ENCODE measurements at places on chromosomes 7 and 10.

- H3K27ac ChIP-seq, result no peak overlapping the region
- H3K4me3 ChIP-seq, result no peak overlapping the region
Observed at GRCh38 chr7:17069146-17069545, 187.4 kb upstream of the AGR3 start.

DNA sequence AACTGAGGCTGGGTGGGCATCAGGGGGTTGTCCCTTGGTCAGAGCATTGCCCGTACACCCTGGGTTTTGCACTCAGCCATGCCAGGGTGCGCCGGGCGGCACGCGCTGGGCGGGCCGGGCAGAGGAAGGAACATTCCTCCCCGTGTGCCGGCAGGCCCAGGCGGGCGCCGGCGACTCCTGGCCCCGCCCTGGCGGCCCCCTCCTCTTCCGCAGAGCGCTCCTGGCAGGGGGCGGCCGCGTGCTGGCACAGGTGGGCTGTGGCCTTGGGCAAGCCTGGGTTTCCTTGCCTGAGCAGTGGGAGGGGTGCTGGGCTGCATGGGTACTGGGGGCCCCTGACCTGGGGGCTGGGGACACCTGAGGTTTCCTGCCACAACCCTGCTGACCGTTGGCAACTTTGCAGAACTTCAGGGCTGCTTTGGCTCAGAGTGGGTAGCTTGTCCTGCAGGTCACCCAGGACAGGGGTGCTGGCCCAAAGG lies 3.9 kb downstream of the LFNG start:
- peaks cover 18% of the 10 kb centered on the region for H3K4me1 ChIP-seq
- no peaks in the 10 kb centered on the region for H3K36me3 ChIP-seq
- H3K27ac ChIP-seq, result no peak overlapping the region
- H3K27me3 ChIP-seq, result no peaks in the 10 kb centered on the region
- H3K4me3 ChIP-seq, result no peak overlapping the region

DNA sequence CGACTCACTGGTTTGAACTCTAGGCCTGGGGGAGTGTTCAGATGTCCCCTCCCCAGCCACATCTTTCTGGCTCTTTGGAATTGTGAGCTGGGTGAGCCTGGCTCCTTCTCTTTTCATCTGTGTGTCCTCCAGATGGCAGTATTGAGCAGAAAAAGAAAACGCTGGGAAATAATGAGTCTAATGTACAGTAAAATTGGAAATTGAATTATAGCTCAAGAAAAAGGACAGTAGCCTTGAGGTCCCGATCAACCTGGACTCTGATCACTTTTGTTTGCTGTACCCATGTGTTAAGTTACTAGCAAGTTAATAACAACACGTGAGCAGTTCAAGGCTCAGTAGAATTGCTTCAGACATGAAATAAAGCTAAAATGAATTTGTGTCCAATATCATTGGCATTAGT lies 77.9 kb downstream of the SNX10 start:
- no peak overlapping the region for H3K27ac ChIP-seq
- H3K4me1 ChIP-seq, result peaks cover 68% of the 10 kb centered on the region
- H3K4me3 ChIP-seq, result no peak overlapping the region
- no peaks in the 10 kb centered on the region for H3K36me3 ChIP-seq
- DNase-seq, result no peak

DNA sequence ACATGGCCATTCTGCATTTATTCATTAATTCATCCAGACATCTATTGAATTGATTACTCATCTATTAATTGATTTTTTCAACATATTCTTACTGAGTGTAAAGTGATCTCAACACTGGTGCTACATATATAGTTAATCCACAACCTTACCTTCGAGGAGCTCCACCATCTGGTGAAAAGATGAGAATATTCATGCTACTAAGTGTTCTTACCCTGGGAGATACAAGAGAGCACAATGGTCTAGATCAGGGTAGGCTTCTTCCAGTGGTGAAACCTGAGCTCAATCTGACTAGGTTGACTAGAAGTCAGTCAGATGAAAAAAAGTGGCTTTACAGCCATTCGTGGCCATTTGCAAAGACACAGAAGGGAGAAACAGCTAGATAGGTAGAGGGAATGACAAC lies 507.4 kb downstream of the ANKRD7 start:
- no peaks in the 10 kb centered on the region for H3K36me3 ChIP-seq
- H3K4me3 ChIP-seq, result no peak overlapping the region
- H3K27me3 ChIP-seq, result no peaks in the 10 kb centered on the region
- no peaks in the 10 kb centered on the region for H3K4me1 ChIP-seq

GRCh38 chr7:72077786-72078185 lies 334.4 kb downstream of the CALN1 start:
- no peak overlapping the region for H3K27ac ChIP-seq
- H3K27me3 ChIP-seq, result no peaks in the 10 kb centered on the region
- H3K36me3 ChIP-seq, result no peaks in the 10 kb centered on the region
- no peaks in the 10 kb centered on the region for H3K4me1 ChIP-seq

DNA sequence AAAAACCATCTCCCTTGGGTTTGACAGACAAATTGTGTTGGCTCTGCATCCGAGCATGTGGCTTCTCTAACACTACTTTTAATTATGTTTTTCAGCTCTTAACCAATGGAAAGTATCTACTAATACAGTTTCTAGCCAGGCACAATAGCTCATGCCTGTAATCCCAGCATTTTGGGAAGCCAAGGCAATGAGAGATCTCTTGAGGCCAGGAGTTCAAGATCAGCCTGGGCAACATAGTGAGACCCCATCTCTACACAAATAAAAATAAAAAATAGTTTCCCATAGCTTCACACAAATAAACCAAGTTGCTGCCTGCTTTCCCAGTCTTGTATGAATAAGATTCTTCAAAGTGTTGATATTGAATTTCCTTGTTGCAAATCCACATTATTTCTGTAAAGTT lies 13.8 kb upstream of the ARHGAP12 start:
- H3K36me3 ChIP-seq, result no peaks in the 10 kb centered on the region
- no peaks in the 10 kb centered on the region for H3K27me3 ChIP-seq
- peaks cover 13% of the 10 kb centered on the region for H3K4me1 ChIP-seq
- H3K4me3 ChIP-seq, result no peak overlapping the region
- DNase-seq, result no peak

- no peaks in the 10 kb centered on the region for H3K27me3 ChIP-seq
- no peaks in the 10 kb centered on the region for H3K36me3 ChIP-seq
- no peak overlapping the region for H3K27ac ChIP-seq
- no peaks in the 10 kb centered on the region for H3K4me1 ChIP-seq
Observed at GRCh38 chr7:42414941-42415505, 178.0 kb upstream of the GLI3 start.

DNA sequence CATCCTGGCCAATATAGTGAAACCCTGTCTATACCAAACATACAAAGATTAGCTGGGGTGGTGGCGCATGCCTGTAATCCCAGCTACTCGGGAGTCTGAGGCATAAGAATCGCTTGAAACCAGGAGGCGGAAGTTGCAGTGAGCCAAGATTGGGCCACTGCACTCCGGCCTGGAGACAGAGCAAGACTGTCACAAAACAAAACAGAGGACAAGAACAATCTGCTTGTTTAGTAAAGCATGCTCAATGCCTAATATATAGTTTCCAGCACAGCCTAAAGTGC lies 1.8 kb upstream of the SEC24C start:
- no peak overlapping the region for H3K4me3 ChIP-seq
- peaks cover 22% of the 10 kb centered on the region for H3K4me1 ChIP-seq
- H3K36me3 ChIP-seq, result peaks cover 10% of the 10 kb centered on the region
- H3K27me3 ChIP-seq, result no peaks in the 10 kb centered on the region

DNA sequence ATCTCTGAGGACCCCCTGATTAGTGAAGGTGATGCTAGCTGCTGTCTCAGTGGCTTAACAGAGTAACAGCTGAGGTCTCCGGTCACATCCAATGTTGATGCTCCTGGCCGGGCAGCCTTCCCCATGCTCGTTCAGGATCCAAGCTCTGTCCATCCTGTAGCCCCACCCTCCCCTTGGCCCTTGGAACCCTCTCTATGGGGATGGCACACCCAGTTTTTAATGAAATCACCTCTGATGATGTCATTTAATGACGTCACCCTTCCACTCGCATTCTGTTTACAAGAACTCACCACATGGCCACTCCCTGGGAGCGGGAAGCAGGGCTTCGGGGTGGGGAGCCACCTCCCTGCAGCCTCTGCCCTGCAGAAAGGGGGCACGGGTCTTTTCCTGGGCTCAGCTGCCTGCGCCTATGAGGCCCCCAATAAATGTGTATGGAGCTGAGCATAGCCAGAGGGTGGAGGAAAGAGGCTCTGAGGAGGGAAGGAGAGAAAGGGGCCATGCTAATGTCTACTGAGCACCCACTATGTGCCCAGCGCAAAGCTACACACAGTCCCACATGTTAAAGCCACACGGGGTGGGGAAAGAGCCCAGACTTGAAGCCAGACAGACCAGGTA lies 95.5 kb downstream of the OAT start:
- no peak overlapping the region for H3K27ac ChIP-seq
- no peaks in the 10 kb centered on the region for H3K27me3 ChIP-seq
- DNase-seq, result no peak

DNA sequence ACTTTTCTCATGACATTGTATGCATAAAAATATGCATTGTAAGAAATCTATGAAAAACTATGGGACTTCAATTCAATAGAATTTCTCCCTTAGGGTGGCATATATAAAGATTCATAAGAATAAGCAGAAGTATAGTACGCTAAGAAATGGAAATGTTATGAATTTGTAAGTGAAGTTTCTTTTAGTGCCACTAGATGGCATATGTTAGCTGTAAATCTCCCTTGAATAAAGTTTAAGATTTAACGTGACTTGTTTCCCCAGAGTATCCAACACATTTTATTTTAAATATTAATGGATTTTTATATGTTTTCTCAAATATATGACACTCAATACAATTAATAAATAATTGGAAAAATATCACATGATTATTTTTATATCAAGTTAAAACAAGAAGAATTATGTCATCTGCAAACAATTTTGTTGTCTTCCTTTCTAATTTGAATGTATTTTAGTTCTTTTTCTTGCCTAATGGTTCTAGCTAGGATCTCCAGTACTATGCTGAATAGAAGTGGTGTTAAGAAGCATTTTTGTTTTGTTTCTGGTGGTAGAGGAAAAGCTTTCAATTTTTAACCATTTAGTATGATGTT lies 287.2 kb downstream of the HGF start:
- H3K36me3 ChIP-seq, result no peaks in the 10 kb centered on the region
- H3K27me3 ChIP-seq, result no peaks in the 10 kb centered on the region
- H3K4me3 ChIP-seq, result no peak overlapping the region
- H3K4me1 ChIP-seq, result no peaks in the 10 kb centered on the region

- no peak for DNase-seq
- H3K27me3 ChIP-seq, result no peaks in the 10 kb centered on the region
- H3K4me1 ChIP-seq, result no peaks in the 10 kb centered on the region
- no peak overlapping the region for H3K4me3 ChIP-seq
Observed at GRCh38 chr10:49631975-49632374, 18.1 kb downstream of the CHAT start.

- H3K4me1 ChIP-seq, result no peaks in the 10 kb centered on the region
- H3K27ac ChIP-seq, result no peak overlapping the region
- no peak for DNase-seq
- H3K27me3 ChIP-seq, result no peaks in the 10 kb centered on the region
- H3K36me3 ChIP-seq, result no peaks in the 10 kb centered on the region
Observed at GRCh38 chr10:121828045-121828444, 99.8 kb downstream of the ATE1 start.

- no peak overlapping the region for H3K27ac ChIP-seq
- DNase-seq, result no peak
- H3K27me3 ChIP-seq, result no peaks in the 10 kb centered on the region
- no peaks in the 10 kb centered on the region for H3K4me1 ChIP-seq
- no peaks in the 10 kb centered on the region for H3K36me3 ChIP-seq
Observed at GRCh38 chr7:51040787-51041186, 258.1 kb upstream of the GRB10 start.

DNA sequence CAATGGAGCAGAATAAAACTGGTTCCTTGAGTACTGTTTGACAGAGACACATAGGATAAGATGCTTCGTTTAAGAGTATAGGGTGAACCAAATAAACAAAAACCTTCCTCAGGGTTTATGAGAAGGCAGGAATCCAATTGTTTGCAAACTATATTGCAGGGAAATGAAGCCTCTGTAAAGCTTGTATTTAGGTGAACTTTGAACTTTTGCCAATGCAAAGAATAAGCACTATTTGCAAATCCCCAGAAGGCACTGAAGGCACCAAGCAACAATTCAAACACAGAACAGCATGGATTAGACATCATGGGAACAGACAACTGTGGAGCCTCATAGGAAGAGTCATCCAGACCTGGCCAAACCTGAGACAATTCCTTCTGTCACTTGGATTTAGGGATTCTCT lies 47.1 kb upstream of the WASL start:
- no peak overlapping the region for H3K4me3 ChIP-seq
- H3K36me3 ChIP-seq, result no peaks in the 10 kb centered on the region
- H3K27ac ChIP-seq, result no peak overlapping the region

GRCh38 chr7:39621784-39622411 lies 1.5 kb upstream of the RALA start:
- peaks cover 14% of the 10 kb centered on the region for H3K4me1 ChIP-seq
- H3K36me3 ChIP-seq, result no peaks in the 10 kb centered on the region
- DNase-seq, result no peak

DNA sequence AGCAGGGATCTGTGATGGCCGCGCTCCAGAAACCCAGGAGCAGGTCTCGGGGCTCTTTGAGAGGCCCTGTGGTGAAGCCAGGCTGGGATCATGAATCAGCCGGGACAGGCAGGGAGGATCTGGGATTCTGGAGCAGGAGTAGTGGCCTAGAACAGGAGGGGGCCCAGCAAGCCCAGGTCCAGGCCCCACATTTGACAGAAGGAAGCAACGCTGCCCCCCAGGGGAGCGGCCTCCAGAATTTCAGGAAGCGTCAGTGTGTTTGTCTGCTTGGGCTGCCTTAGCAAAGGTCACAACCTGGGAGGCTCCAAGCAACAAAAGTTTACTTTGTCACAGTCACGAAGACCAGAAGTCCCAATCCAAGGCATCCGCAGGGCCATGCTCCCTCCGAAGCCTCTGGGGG lies 36.8 kb downstream of the CLRN3 start:
- no peaks in the 10 kb centered on the region for H3K27me3 ChIP-seq
- DNase-seq, result no peak
- no peak overlapping the region for H3K27ac ChIP-seq
- no peak overlapping the region for H3K4me3 ChIP-seq

DNA sequence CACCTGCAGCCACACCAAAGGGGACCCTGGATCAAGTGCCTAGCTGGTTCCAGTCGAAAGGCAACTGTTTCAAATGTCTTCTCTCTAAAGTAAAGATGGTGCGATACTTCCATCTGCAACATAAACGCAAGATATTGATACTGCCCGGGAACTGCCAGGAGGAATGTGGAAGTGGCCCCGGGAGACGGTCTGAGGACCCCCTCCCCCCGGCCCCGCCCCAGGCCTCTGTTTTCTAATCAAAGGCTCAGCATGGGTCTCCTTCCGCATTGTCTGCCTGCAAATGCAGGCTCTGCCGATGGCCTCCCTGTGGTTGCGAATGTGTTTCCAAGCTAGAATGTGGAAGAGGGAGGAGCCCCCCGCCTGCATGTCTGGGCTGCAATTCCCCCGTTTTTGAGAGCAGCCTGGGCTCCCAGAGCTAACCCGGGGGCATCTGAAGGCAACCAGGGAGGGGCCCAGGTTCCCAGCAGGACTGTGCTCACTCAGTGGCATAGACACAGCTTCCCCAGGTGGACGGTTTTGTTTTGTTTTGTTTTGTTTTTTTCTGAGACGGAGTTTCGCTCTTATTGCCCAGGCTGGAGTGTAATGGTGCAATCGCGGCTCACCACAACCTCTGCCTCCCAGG lies 223.9 kb upstream of the PPP2R2D start:
- H3K27me3 ChIP-seq, result no peaks in the 10 kb centered on the region
- no peak overlapping the region for H3K27ac ChIP-seq
- no peaks in the 10 kb centered on the region for H3K4me1 ChIP-seq
- H3K4me3 ChIP-seq, result no peak overlapping the region
